HS-5 (cell line): ENCODE measurements at places on chromosomes 3 and 15.

GRCh38 chr3:8768364-8769087 lies 887 bp downstream of the OXTR start:
- DNase-seq, result no peak

GRCh38 chr3:170002879-170003278 lies 34.9 kb upstream of the GPR160 start:
- DNase-seq, result no peak

GRCh38 chr15:62844564-62845240 lies 197.8 kb upstream of the TPM1 start:
- DNase-seq, result no peak

GRCh38 chr3:41026394-41027177 lies 172.7 kb upstream of the CTNNB1 start:
- peak; percentile 6 for DNase-seq

- DNase-seq, result no peak
Measured at GRCh38 chr3:184604615-184605290, 43.2 kb downstream of the EPHB3 start.

GRCh38 chr15:64068133-64068532 lies 21.8 kb upstream of the DAPK2 start:
- DNase-seq, result no peak

DNA sequence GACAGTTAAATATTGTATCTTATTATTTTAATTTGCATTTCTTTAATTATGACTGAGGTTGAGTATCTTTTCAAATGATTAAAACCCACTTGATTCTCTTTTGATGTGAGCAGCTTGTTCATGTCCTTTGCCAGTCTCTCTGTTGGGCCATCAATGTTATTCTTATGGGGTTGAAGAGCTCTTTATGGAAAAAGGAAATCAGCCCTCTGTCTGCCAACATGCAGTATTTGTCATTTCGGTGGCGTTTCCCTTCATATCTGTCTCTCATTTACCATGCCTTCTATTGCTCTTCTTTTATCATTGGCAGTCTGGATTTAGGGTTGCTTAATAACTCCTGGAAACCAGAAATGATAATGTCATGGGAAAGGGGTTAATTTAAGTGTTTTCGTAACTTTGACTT lies 340.7 kb upstream of the DNAJC19 start:
- DNase-seq, result no peak

- no peak for DNase-seq
Measured at GRCh38 chr15:67564021-67564967, 21.8 kb downstream of the MAP2K5 start.

GRCh38 chr3:5301651-5302297 lies 114.3 kb downstream of the EDEM1 start:
- DNase-seq, result no peak
